ENCODE measurements at places on chromosomes 7 and 10.

DNA sequence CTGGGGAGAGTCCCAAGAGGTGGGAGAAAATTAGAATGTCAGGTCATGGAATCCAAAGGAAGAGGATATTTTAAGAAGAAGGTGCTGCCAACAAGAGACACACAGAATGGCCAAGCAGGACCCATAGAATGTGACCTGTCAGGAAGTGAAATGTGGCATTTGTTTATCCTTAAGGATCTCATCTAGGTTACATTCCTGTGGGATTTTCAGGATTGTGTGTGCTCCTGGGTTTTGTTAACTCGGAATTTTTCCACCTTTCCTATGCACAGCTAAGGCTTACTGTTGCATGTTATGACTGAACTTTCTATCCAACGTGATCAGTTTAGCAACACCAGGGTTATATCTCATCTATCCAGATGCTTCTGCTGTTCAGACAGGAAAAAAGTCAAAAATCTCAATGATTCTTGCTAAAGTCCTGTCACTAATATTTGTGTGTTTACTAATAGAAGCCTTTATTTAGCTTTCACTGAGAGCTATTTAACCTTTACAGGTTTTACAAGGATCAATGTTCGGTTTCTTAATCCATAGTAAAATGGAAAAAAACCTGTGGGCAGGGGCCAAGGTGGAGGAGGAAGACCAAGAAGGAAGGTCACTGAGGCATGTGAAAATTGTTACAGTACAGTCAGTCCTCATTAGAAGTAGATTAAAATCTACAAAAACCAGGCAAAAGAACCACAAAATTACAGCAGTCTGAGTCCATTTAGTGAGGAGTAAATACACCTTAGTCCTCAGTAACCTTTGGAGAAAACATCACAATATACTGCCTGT, 437.8 kb upstream of the NPVF start:
- no peak for DNase-seq

GRCh38 chr7:42002654-42003053, 234.4 kb downstream of the GLI3 start:
- no peak for DNase-seq

GRCh38 chr10:95341716-95342130, 50.9 kb upstream of the PDLIM1 start:
- DNase-seq = no peak

DNA sequence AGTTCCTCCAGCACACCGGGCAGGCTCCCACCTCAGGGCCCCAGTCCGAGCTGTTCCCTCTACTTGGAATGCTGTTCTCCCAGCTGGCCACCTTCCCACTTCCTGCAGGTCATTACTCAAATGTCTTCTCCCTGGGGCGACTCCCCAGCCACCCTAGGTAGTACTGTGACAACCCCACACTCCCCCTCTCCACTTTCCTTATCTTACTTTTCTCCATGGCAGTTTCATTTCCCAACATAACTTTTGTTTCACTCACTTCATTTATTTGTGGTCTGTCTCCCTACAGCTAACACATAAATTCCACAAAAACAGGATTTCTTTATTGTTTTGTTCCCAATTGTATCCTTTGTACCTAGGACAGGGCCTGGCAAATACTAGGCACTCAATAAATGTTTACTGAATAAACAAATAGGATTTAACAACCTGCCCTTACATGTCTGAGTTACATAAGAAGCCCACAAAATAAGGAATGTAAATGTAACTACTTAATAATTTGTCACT, 76.5 kb downstream of the JAZF1 start:
- DNase-seq = no peak

- DNase-seq = peak; percentile 44
Observed at GRCh38 chr10:124124123-124124768, 30.8 kb upstream of the CHST15 start.

DNA sequence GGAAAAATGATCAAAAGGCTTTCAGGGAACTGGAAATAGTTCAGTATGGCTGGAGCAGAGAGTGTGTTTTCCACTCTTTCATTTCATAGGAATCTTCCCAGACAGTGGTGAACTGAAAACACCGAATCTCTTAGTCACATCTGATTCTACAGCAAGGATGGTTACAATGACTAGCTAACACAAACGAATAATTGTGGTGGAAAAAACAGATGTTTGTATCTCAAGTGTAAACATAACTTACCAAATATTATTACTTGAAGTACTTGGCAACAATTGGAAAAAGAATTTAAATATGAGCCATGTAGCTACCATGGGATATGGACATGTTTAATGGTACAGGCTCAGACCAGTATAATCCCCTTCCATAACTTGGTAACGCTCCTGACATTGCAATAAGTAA, 21.1 kb upstream of the BPGM start:
- no peak for DNase-seq

DNA sequence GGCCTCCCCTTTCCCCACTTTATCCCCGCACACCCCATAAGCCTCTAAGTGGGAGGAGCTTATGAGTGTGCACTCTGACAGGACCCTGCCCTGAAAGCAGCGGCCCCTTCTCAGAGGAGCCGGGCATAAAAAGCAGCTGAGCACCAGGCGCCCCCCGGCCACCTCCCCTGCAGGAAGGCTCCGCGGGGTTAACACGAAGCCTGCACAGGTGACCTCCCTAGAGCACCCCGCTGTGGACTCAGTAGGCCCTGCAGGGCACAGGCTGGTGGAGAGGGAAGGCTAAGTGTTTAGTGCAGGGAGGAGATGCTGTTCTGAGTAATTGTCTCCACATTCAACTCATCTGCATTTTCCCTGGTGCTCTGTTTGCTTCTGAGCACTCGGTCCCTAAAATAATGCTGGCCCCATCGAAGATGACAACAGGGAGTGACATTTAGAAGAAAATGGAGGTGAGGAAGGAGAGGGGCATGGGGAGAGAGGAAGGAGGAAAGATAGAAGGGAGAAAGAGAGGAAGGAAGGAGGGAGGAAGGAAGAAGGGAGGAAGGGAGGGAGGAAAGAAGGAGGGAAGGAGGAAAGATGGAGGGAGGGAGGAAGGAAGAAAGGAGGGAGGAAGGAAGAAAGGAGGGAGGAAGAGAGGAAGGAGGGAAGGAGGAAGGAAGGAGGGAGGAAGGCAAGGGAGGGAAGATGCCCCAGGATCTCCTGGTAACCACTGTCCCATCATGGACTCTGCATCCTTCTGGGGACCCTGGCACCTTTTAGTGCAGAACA, 25.4 kb upstream of the CNPY1 start:
- no peak for DNase-seq

GRCh38 chr7:121058975-121059374, 70.5 kb downstream of the CPED1 start:
- no peak for DNase-seq

GRCh38 chr10:652233-652632, 37.2 kb downstream of the DIP2C start:
- no peak for DNase-seq

DNA sequence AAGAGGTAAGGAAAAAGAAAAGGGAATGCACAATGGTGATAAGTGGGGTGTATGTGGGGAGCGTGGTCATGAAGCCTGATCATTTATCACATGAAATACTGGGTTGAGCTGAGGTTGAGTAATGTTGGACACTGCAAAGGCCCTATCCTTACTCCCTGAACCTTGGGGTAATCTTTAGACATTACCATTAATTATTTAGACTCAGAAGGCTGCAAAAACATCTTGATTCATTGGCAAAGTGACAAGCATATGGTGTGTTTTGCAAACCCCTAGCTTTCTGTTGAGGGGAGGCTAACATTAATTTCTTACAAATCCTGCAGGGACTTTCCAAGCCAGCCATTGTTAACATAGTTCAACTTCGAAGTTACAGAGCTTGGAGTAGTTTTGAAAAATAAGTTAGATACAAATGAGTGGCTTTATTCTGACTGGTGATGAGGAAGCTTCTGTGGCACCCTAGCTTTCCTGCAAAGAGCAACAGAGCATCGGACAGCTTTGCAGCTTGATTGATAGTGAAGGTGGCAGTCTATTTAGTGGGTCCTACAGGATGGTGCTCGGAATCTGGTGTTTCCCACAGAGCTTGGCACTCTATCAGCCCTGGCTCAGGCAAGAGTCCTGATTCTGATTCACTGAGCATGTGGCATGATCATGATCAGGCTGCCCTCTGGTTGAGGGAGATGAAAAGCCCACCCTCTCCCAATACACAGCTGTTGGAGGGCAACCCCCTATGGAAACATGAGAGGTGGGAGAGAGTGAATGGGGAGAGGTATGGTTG, 153.7 kb upstream of the NPVF start:
- DNase-seq = no peak

DNA sequence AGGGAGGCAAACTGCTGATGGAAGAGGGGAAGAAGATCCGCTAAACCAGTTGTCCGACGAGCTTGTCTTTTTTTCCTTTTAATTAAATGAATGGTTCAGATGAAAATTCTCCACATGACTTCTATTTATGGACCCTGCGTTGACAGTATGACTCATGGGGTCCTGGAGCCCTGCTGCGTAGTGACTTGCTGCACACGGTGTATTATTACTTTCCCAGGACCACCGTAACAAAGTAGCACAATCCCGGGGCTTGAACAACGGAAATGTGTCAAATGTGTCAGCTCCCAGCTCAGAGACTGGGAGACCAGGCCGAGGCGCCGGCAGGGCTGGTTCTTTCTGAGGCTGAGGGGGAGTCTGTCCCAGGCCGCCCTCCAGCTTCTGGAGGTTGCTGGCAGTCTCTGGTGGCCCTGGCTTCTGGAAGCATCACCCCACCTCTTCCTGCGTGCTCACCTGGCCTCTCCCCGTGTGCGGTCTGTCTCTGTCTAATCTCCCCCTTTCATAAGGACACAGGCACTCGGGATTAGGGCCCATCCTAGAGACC, 33.8 kb upstream of the MNX1 start:
- DNase-seq = no peak

- DNase-seq = no peak
Observed at GRCh38 chr7:157984423-157985163, 603.0 kb downstream of the PTPRN2 start.

DNA sequence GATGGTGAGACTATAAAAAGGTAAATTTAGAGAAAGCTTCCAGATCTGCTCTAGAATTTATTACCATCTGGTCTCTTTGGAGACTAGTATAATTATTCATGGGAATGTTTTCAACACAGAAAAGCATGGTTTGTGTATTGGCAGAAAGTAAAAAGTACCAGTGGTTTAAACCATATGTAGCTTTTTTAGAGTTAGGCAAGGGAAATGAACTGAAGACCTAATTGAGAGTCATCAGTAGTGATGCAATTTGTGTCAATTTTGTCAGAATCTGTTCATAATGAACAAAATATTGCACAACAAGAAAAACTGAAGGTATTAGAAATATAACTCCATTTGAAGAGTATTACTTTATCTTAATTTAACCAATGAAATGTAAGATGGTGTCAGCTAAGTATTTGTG, 181.4 kb downstream of the ADK start:
- no peak for DNase-seq

- DNase-seq = no peak
Observed at GRCh38 chr10:124603376-124604213, 140.6 kb downstream of the FAM53B start.

- DNase-seq = no peak
Observed at GRCh38 chr10:113006656-113007342, 56.8 kb downstream of the TCF7L2 start.

GRCh38 chr7:142516038-142516501, 233.2 kb upstream of the PRSS1 start:
- DNase-seq = peak; percentile 91

- DNase-seq = peak; percentile 56
Observed at GRCh38 chr7:93232673-93233018, 480 bp downstream of the VPS50 start.

GRCh38 chr7:42868480-42868879, 43.4 kb downstream of the C7orf25 start:
- no peak for DNase-seq

GRCh38 chr7:152986376-152986775, 226.8 kb downstream of the ACTR3B start:
- DNase-seq = no peak

DNA sequence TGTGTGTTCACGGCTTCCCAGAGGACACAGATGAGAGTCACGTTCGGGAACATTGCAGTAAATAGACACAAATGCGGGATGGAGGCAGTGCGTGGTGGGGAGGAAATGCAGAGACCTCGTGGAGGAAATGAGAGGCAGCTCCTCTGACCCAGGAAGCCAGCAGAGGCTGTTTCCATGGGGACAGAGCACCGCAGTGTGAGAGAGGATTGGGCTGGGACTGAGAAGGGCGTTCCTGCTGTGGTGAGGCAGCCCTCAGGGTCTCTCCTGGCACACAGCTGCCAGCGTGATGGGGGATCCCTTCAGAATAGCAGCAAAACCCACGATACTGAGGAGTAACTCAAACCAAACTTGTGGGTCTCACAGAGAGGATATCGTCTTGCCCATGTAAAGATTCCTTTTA, 21.7 kb upstream of the BHLHA15 start:
- DNase-seq = no peak

GRCh38 chr10:123203393-123204126, 49.4 kb downstream of the BUB3 start:
- no peak for DNase-seq

GRCh38 chr10:5284311-5285057, 80.3 kb upstream of the UCN3 start:
- DNase-seq = peak; percentile 93

- no peak for DNase-seq
Observed at GRCh38 chr7:134098072-134098471, 29.1 kb upstream of the LRGUK start.

GRCh38 chr7:130891254-130892094, 157.5 kb upstream of the KLF14 start:
- no peak for DNase-seq

DNA sequence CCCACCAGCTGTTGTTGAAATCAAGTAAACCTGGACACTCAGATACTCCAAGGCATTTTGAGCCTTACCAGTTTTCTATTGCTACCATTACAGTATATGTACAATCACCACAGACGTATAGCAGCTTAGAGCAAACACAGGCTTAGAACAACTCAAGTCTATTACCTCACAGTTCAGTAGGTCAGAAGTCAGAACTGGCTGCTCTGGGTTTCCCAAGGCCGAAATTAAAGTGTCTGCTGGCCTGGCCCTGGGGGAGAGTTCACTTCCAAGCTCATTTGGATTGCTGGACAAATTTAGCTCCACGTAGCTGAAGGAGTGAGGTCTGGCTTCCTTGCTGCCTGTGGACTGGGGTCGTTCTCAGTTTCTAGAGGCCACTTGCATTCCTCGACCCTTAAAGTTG, 260.1 kb upstream of the LRRN3 start:
- no peak for DNase-seq

DNA sequence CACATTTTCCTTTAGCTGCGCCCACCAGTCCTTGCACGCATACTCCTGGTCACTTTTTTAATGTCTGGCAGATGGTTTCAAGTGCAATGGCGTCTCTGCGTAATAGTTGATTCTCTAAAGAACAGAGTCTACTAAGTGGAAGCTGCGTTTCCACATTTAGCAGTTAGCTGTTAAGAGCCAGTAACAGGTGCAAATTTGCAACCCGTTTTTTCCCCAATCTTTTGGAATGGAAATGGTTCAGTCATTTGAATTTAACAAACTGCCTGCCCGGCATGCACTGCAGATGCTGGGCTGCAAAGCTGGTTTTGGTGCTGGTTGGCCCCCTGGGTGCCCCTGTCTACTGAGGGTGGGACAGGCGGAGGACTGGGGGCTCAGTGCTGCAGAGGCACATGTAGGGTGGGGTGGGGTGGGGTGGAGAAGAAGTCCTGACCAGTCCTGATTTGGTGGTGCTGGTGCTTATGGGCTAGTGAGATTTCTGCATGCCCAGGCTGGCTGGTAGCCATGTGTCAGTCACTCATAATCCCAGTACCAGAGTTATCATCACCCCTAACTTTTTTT, 43.9 kb downstream of the CUX1 start:
- no peak for DNase-seq

GRCh38 chr7:139602143-139602722, 78.7 kb downstream of the CLEC2L start:
- DNase-seq = peak; percentile 78

GRCh38 chr7:156979711-156980110, 30.2 kb downstream of the NOM1 start:
- DNase-seq = peak; percentile 25

GRCh38 chr10:119337796-119338432, 130.5 kb downstream of the GRK5 start:
- no peak for DNase-seq
